Fibroblast of upper back skin (primary cell): ENCODE measurements at places on chromosomes 11 and 22.

GRCh38 chr11:130798801-130799200 is 117.5 kb downstream of the SNX19 start:
- DNase-seq = peak; percentile 47

GRCh38 chr11:70191495-70192140 is 11.5 kb upstream of the FADD start:
- DNase-seq = peak; percentile 36

DNA sequence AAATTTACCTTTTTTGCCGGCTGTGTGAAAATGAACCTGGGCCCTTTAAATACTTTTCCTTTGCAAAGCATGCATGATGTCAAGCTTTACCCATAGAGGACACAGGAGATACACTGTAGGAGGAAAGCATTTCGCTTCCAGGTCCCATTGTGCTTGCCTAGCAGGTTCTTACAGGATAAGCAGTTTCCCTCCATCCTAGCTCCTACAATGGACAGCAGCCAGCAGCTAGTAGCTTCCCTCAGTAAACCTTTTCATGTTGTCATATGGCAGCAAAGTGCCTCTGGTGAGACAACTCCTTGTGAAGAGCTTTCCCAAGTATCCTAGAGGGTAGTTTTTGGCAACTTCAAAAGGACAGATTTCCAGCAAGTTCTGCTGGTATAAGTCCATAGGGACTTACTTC is 78.4 kb downstream of the RBFOX2 start:
- DNase-seq = no peak

- DNase-seq = no peak
These were observed 55.9 kb downstream of the LRRC32 start for GRCh38 chr11:76614471-76615179.

DNA sequence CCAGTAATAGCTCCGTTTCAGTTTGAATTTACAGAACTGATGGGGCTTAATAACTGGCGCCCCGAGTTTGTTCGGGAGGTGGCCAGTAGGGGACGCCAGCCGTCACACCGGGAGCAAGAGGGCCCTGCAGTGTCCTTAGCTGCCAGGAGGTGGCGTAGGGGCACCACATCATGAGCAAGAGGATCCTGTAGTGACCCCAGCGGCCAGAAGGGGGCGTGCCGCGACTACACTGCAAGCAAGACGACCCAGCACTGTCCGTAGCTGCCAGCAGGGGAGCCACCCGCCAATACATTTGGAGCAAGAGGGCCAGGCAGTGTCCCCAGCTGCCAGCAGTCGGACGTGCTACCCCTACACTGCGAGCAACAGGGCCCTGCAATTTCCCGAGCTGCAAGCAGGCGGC is 663.7 kb upstream of the B3GAT1 start:
- no peak for DNase-seq

GRCh38 chr11:36088266-36088972 is 144.6 kb downstream of the LDLRAD3 start:
- peak; percentile 49 for DNase-seq

DNA sequence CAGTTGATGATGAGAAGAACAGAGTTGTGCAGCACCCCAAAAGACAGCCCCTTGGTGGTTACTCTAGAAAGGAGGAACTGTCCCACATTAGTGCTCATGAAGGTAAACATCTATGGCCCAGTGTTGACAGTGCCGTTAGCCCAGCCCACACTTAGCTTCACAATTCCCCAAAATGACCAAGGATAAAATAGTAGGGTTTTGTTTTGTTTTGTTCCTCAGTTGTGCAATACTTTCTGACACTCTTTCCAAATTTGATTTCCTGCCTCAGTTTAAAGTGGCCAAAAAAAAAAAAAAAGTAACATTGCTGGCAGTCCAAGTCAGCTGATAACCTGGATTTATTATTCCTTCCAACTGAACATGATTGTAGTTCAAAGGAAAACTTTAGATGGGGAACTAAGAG is 269.4 kb downstream of the TMEM135 start:
- DNase-seq = no peak

DNA sequence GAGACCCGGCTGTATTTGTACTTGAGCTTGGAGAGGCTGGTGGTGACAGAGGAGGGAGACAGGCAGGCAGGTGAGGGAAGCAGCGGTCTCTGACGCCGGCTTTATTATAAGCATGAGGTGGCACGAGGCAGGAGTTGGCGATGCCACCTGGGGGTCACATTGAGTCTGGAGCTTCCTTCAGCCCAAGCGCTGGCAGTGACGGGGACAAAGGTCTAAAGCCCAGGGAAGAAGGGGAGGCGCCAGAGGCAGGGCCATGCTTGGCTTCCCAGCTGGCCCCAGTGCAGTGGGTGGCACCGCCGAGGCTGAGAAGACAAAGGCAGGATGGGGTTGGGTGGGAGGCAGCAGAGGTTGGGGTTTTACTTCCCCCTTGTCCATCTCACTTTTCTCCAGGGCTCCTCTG is 4.5 kb downstream of the FXYD2 start:
- DNase-seq = no peak

GRCh38 chr11:31824879-31825837 is 14.0 kb upstream of the PAX6 start:
- DNase-seq = no peak

DNA sequence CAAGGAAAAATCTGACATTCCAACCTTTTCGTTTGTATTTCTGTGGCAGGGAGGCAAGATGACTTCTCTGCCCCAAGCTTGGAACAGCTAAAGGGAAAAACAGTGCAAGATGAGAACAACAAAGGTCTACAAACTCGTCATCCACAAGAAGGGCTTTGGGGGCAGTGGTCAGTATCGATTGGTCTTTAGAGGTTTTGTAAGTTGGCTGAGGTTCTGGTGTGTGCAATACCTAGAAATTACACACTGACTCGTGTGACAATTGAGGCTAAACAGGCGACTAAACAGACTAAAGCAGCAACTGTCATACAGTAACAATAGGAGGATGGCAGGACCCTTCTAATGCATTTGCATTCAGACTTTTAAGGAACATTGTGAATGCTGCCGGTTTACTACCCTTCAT is 994 bp downstream of the DEPDC5 start:
- DNase-seq = no peak

- no peak for DNase-seq
These were observed 10.7 kb upstream of the FAM83F start for GRCh38 chr22:39984006-39984405.

DNA sequence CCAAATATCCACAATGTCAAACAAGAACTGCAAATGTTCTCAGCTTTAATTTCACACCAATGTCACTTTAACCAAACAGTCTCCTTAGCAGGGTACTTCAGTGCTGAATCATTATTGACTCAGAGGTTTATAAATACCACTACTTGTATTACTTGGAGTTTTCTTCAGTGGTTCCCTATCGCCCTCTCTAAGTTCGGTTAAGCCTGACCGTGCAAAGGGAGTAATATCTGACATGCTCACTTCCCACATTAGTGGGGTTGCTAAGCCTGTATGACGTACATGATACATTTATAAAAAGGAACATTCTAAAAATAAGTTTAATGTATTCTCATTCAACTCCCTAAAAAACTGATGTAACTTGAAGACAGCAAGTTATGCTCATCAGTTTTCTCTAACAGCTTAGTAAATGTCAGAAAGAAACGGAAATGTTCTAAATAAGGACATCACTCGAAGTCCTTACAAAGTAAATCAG is 93.1 kb upstream of the ZC3H12C start:
- peak; percentile 97 for DNase-seq

GRCh38 chr11:74749127-74749964 is 697 bp downstream of the RNF169 start:
- peak; percentile 17 for DNase-seq

DNA sequence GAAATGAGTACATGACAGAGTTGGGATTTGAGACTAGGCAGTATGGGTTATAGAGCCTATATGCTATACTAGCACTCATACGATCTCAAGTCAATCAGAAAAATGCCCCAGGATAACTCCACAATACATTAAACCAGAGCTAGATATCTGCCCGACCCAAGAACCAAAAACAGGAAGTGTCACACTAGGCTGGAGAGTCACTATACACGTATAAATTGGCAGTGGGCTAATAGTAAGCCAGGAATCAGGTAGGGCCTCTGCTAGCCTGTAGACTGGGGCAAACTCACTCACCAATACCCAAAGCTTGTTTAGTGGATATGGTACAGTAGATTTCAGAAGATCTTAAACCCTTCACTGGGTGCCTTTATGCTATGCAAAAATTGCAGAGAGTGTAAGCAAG is 16.2 kb upstream of the EIF4G2 start:
- DNase-seq = no peak

DNA sequence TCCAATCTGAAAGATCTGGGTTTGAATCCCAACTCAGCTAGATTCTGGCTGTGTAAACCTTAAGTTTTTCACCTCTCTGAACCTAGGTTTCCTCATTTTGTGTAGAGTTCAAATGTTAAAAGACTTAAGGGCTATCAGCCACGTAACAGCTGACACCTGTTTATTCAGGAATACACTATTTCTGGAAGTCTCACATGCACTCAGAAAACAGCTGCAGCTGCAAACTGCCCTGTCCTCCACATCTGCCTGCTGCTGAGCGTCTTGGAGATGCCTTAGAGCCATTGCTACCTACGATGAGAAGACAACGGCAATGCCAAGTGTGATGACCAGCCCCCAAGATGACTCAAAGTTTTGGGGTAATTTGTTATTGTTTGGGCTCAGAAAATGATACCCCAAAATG is 6.7 kb upstream of the TRIM44 start:
- no peak for DNase-seq

DNA sequence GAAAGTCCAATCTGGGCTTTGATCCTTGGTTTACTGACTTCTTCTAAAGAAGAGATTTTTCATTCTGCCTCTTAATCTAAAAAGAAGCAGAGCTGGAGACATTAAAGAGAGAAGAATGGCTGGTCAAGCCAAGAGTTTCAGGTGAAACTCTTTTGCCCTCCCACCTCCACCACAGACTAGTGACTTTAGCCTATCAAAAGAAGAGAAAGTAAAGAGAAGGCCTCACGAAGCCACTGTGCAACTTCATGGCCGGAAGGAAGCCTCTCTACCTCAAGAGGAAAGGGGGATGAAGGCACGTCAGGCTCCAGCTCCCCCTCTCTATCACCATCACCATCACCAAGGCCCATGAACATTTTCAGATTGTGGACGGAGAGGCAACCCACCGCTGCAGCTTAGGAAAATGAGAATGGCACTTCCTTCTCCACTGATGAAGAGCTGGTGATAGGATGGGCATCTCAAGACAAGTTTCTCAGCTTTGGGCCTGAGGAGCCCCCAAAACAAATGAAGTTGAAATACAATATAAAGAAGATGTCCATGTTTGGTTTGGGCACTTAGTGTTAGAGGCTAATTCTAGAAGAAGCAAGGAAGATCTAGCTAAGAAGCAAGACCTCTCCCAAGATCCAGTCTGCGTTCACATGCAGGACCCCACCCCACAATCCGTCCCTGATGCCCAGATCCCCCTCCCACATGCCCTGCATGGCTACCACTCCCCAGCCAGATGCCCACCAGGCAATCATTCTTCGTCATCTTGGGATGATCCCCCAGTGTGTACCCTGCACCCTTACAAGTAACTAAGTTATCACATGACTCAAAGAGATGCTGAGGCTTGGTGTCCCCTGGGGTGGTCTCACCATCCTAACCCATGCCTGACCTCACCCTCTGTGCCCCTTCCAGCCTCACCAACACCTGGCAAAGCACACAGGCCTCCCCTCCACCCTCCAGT is 52.6 kb downstream of the IGSF9B start:
- DNase-seq = no peak

- DNase-seq = no peak
These were observed 31.7 kb upstream of the ABCC8 start for GRCh38 chr11:17508306-17508705.

- no peak for DNase-seq
These were observed 839.2 kb downstream of the TBC1D22A start for GRCh38 chr22:47601666-47602065.

DNA sequence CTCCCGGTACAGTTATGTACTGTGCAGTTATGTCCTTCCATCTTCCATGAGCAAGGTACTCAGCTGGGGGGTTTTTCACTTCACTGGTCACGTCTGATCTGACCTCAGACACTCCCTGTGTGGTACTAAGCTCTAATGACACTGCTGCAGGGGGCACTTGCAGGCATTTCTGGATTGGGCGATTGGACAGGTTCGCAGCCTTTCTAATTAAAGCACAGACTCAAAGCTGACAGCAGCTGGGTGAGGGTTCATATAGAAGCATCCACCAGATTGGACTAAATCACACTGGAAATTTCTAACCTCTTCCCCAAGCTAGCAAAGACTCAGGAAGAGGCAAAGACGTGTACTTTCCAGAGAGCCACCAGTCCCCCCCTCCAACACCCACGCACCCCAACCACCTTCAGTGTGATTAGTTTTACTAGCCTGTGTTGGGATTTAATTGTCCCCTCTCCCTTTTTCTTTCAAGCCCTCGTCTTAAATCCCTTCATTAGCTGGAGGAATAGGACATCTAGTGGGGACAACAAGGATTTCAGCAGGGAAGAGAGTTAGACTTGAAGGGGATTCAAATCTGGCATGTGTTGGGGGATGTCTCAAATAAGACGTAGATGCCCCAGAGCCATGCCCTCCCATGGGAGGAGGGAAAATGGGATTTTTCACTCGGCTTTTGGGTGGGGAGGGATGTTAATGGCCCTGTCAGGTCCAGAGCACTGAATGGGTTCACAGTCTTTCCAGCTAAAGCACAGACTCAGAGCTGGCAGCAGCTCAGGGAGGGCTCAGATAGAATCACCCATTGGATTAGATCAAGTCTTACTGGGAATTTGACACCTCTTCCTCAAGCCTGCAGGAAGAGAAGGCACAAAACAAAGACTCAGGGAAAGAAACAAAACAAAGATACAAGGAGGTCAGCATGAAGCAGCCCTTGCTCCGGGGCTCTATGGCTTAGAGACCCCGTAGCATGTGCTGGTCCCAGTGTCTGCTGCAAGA is 10.9 kb downstream of the INS start:
- peak; percentile 39 for DNase-seq

- no peak for DNase-seq
These were observed 1.6 kb upstream of the CHRM4 start for GRCh38 chr11:46393231-46393616.

- DNase-seq = peak; percentile 44
These were observed 10.1 kb upstream of the PDGFB start for GRCh38 chr22:39254789-39255298.

DNA sequence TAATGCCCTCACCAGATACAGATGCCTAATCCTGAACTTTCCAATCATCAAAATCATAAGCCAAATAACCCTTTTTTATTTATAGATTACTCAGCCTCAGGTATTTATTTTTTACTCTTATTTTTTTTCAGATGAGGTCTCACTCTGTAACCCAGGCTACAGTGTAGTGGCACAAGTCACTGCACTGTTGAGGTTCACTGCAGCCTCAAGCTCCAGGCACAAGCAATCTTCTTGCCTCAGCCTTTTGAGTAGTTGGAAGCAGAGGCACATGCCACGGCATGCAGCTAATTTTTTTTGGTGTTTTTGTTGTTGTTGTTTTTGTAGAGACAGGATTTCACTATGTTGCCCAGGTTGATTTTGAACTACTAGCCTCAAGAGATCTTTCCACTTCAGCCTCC is 49.5 kb downstream of the TTC28 start:
- DNase-seq = no peak
